ENCODE measurements at places on chromosomes 1 and 21. TPM values are rescaled to one million over a fixed set of nuclear protein-coding genes. Genes with fewer than 3 reads are reported as not detected.

DNA sequence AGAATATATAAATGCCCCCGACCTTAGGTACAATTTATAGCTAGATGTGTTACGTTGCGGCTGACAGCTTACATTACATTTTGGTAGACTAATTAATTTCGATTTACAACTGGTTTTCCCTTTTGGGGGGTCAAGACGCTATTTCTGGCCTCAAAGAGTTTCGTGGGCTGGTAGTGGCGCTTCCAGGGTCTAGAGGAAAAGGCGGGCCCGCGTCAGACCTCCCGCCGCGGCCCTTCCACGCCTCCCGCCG lies 391 bp downstream of the IFT25 start:
- no peak for DNase-seq

Gene LIN28A
- not detected for total RNA-seq

- DNase-seq, result no peak
These were observed 161.4 kb downstream of the DAB1 start for GRCh38 chr1:57262472-57262871.

Gene PTPRF
- 7.7 TPM for total RNA-seq

Gene B4GALT2
- 39.1 TPM for total RNA-seq

- DNase-seq, result no peak
These were observed 8.1 kb downstream of the KAZN start for GRCh38 chr1:14606632-14607031.

Gene DNALI1
- total RNA-seq, result 6.1 TPM

GRCh38 chr1:207867136-207868109 lies 43.5 kb downstream of the CD34 start:
- peak; percentile 76 for DNase-seq

DNA sequence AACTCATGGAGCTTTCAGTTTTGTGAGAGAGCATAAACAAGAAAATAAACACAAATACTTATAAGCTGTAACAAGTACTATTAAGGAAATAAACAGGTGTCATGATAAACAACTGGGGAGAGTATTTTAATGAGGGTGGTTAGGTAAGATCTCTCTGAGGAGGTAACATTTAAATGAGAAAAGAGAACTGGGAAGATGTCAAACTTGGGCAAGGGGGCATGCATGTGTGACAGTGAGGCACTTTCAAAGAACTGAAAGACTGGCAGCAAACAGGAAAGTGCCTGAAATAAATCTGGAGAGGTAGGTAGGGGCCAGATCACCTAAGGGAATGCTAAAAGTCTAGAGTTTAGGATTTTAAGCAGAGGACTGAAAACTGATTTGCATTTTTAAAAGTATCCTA lies 37.8 kb downstream of the NSL1 start:
- DNase-seq, result no peak

GRCh38 chr1:233289676-233290075 lies 5.8 kb downstream of the PCNX2 start:
- no peak for DNase-seq

- DNase-seq, result no peak
These were observed 80.1 kb downstream of the DISP3 start for GRCh38 chr1:11558871-11559590.

Gene CLDN8
- not detected for total RNA-seq

Measured in Right ventricle myocardium inferior (tissue), 1 donor.